ENCODE measurements at places on chromosomes 6 and 20.

DNA sequence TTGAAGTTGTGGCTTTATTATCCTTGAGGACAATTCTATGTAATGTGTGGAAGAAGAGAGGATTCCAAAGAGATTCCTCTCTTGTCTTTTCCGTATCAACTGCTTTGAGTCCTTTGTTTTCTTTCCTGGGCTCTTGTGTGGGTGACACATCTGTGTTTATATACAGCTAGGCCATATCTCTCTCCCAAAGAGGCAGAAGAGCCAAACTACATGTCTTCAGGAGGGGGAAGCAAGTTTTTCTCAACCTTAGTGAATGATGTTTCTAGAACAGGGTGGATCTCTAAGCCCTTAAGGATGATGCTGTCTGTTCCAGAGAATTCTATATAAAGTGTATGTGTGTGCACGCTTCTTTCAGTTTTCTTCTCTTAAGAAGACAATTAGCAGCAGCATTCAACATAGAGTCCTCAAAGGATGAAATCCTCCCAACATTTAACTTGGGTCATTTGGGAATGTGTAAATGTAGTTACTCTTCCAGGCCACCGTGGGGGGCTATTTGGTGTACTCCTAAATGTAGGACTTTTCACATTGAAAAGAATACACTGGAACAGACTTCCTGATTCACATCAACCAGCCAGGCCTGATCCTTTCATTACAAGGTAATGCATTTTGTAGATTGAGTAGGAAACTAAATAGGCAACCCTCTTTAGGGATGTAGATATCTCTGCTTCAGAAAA is 92.8 kb upstream of the EEF1E1 start:
- no peak for DNase-seq

GRCh38 chr6:43455531-43456428 is at the start of gene DLK2:
Gene DLK2, minus strand, starts transcription at chr6:43455548. Its CDS starts 723 bp downstream, at chr6:43454825.
- peak; percentile 43 for DNase-seq

DNA sequence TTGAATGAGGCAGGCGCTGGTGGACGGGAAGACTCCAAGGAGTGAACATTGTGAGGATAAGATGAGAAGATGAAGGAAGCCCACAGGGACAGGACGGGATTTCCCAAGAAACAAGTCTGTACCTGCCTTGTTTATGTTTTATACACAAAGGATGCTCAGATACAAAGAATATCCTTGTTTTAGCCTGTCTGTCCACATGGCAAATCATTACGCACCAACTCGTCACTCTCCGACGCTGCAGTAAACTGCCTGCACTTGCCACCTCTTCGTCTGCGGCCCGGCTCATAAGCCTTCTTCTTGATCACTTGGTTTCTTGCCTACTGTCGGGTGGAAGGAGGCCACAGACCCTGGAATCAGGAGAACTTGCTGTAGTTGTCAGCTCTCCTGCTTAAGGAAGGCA is 85.4 kb downstream of the CD83 start:
- no peak for DNase-seq

GRCh38 chr6:133958791-133959190 is 5.8 kb downstream of the TBPL1 start:
- DNase-seq: no peak

GRCh38 chr6:13886949-13887348 is 37.8 kb upstream of the RNF182 start:
- no peak for DNase-seq
